NCI-H2107 (cell line): ENCODE measurements at places on chromosomes 13 and 19.

DNA sequence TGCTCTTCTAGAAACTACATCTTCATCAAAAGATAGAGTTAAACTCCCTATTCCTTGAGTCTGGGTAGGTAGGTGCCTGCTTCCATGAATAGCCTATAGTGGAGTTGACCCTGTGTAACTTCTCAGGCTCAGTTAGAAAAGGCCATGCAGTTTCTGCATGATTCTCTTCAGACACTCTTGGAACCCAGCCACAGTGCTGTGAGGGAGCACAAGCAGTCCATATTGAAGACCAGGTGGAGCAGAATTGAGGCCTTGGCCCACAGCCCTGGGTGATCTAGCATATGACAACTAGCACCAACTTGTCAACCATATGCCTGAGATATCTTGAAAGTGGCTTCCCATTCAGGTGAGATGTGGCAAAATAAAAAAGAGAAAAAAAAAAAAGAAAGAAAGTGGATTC is 10.3 kb upstream of the PAN3 start:
- DNase-seq, result no peak

DNA sequence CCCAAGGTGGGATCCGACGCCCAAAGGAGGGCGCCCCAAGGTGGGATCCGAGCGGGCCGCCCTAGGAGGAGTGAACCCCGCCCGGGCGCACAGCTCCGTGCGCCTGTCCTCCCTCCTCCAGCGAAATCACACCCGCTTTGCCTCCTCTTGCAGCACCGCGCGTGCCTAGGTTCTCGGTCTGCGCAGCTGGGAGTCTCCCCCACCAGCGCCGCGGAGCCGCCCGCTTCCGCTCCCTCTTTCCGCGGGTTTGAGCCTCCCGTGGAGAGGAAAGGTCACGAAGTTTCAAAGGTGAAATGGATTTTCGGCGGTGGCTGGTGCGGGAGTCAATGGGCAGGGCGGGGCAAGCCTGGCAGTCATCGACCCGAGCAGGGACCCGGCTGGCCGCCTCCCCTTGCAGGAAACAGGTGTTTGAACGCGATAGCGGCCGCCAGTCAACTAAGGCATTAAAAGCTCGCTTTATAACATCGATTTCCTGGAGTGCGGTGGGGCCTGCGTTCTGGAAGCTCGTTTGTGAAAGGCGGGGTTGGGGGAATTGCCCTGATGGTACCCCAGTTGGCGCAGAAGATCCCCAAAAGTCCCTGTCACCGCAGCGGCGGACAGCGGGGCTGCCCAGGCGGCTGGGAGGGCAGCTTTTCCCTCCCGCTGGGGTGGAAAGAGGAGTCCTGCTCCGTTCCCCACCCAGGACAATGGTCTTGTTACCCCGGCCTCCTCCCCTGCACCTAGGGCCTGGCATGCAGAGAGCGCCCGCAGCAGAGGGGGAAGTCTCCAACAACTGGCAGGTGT is 9.0 kb upstream of the SOX1 start:
- no peak for DNase-seq

DNA sequence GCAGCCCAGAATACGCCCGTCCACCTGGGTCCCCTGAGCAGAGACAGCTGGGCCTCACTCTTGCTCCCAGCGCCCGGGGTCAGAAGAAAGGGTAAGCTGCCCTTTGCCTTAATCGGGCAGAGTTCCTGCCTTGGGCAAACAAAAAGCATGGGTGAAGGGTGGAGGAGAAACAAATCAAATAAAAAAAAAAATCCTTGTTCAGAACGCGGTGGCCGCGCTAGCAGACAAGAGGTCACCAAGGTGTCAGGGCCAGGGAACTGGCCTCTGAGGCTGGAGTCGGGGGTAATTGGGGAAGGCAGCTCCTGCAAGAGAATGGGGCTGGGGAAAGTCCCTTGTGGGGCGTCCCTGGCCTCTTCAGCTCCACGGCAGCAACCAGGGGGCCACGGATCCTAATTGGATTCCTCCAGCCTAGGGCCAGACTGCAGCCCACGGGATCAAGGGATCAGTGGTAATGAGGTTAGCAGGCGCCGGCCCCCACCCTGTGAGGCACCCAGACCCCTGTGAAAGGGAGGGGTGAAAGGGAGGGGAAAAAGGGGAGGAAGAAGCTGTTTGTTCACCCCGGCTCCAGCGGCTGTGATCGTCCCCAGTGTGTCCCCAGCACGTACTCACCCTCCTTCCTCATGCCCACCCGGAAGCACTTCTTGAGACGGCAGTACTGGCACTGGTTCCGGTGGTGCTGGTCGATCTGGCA is 5.5 kb downstream of the NR2F6 start:
- DNase-seq, result no peak

- DNase-seq, result no peak
Measured at GRCh38 chr19:39832341-39833083, 1.4 kb downstream of the DYRK1B start.

DNA sequence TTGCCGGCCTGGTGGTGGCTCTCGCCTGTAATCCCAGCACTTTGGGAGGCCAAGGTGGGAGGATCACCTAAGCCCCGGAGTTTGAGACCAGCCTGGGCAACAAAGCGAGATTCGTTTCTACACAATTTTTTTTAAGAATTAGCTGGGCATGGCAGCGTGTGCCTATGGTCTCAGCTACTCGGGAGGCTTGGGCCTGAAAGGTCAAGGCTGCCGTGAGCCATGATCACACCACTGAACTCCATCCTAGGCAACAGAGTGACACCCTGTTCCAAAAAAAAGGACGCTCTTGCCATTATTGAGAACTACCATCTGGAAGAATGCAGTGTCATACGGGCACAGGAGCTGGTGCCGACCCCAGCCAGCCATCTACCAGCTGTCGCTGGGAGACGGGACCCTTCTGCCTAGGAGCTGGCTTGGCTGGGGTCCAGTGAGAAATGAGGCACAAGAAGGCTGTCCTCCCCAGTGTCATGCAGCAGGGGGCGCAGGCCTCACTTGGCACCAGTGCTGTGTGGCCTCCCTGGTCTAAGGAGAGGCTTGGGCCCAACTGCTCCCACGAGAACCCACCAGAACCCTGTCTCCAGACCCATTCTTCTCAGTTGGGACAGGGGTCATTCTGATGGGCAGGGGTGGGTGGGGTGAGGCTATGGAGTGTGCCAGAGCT is 12.2 kb upstream of the RELB start:
- DNase-seq, result peak; percentile 3

DNA sequence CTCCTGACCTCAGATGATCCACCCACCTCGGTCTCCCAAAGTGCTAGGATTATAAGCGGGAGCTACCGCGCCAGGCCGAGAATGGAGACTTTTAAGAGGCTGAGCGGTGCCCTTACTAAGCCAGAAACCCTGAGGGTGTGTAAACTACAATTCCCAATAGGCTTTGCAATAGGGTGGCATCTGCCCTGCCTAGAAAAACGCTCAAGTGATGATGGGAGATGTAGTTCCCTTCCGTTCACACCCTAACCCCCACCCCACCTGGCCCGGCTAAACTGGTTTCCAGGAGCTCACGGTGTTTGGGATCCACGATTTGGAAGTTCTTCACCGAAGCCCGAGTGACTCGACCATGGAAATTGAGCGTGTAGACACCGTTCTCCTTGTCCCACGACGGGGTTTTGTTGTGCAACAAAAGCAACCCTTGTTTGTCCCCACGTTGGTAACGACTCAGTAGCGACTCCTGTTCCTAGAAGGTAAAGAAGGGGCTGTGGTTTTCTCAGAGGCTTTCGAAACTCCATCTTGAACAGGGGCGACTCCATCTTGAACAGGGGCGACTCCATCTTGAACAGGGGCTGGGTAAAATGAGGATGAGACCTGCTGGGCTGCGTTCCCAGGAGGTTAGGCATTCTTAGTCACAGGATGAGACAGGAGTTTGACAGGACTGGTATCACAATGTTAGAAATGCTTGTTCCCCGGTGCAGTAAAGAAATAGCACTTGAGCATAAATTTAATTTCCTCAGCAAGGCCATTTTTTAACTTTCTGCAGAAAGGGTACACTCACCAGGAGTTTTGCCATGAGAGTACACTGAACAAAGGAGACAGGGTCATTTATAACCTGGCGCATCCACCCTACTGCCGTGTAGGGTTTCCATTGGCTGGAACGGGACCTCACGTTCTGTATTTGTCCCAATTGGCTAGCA is 9.8 kb downstream of the PPP1R15A start:
- no peak for DNase-seq

GRCh38 chr13:112270951-112271350 is 105.2 kb upstream of the SPACA7 start:
- no peak for DNase-seq

DNA sequence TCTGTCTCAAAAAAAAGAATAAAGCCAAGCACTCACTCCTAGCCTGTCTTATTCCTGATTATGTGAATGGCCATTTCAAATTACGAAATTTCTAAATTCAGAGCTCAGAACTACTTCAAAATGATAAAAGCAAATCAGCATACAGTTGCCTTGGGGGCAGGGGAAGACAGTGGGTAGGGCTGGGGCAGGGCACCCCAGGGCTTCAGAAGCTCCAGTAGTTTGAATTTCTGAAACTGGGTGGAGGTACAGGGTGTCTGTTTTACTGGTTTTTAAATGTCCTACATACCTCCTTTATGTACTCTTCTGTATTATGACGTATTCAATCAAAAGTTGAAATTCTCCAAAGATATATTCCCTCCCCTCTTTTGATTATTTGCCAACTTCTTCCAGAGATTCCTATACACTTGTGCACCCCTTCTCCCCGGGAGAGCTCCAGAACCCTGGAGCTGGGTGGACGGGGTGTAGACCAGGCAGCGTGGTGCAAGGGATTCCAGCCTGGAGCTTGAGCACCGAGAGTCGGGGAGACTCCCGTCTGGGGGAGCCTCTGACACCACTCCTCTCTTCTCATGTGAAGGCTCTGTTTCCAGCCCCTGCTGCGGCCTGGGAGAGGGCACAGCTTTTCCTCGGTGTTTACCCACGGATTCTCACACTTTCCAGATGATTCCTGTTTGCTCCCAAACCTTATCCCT is 84.7 kb upstream of the GPR183 start:
- no peak for DNase-seq

DNA sequence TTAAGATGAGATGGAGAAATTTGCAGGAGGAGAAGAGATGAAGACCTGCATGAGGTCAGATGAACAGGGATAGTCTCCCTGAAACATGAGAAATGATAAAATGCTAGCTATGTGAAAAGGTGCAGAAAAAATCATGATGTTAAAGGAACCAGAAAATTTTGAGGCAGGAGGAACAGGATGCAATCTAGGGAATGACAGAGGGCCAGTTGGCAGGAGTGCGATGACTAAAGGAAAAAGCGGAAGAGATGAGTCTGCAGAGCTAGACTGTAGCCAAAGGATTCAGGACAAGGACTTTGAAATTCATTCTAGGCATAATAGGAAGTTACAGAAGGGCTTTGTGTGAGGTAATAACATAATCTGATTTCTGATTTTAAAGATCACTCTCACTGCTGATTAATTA is 77.9 kb downstream of the TRPC4 start:
- DNase-seq, result no peak

DNA sequence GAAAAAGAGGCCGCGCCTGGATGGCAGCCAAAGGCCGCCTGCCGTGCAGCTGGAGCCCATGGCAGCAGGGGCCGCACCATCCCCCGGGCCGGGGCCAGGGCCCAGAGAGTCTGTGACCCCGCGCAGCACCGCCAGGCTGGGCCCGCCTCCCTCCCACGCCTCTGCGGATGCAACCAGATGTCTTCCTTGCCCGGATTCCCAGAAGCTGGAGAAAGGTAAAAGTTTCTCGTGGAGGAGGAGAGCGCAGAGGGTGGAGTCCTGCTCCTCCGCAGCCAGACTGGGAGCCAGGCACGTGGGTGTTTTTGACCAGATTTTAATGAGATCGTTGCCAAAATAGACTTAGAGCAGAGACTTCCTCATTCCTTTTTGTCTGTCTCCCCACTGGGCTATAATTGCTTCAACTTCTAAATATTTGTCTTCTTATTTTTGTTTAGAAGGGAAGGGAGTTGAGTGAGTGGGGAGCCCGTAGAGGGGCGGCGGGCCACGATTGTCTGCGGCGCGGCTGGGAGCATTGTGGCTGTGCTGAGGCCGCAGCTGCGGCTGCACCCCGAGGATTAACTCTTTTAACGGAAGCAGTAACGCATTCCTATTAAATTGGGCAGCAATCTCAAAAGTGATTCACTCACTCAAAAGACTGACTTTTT is 22.8 kb upstream of the NDUFS7 start:
- DNase-seq, result no peak

GRCh38 chr13:40273253-40274025 is 393.0 kb downstream of the FOXO1 start:
- no peak for DNase-seq

- no peak for DNase-seq
Measured at GRCh38 chr19:39057615-39058014, 25.3 kb upstream of the FBXO27 start.

DNA sequence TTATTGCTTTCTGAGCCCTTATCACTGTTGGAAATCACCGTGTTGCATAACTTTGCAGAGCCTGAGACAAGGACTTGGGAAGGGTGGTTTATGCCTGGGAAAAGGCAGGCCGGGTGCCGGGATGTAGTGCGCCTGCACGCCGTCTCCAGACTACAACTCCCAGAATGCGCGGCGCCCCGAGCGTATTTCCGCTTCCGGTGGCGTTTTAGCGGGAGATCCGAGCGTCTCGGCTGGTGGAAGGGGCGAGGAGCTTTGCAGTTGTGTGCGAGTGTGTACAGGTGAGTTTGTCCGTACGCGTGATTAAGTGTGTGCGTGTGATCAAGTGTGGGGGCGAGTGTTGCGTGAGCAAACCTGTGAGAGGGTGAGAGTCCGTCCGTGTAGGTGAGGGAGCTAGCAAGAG is 75.4 kb downstream of the PEG3 start:
- DNase-seq, result no peak

DNA sequence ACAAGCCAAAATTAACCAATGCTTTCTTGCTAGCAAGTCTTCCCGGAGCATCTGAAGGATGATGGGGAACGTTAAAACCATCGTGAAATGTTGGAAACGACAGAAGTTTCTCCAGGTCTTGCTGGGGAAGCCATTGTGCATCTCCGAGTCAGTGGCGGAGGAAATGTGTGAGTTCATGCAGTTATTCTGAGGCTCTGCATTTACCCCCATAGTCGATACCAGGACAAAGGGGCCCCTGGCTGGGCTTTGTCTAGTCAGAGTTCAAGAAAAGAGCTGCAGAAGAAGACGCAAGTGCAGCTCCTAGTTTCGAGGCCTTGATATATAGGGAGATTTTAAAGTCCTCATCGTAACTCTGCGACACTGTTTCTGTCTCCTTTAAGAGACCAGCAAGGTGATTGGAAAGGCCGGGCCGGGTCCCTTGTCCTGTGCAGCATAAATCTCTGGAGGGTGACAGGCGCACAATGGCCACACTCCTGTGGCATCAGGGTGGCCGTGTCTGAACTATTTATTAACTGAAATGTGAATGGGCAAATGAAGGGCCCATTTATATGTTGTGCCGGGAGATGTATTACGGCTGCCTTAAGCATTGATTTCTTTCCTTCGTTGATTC is 172.0 kb downstream of the TEX29 start:
- no peak for DNase-seq

DNA sequence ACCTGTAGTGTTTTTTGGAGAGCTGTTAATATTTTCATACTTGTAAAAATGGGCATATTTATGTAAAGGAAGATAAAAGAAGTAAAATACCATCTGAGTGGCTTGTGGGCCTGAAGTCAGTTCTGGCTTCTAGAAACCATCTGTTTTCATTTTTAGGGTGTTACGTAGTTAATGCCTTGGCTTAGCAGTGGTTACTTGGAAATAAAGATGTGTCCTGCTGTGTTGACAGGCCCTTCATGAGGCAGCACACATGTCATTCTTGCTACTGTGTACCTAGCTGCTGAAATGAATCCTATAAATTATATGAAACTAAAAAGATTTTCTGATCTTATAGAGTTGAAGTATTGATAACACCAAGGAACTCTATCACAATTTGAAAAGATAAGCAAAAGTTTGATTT is 16.0 kb downstream of the ILF3 start:
- DNase-seq, result no peak
